ENCODE measurements at places on chromosomes 12 and 14.
A peak's percentile ranks its signal among the peaks of the same experiment; 100 is the strongest.

DNA sequence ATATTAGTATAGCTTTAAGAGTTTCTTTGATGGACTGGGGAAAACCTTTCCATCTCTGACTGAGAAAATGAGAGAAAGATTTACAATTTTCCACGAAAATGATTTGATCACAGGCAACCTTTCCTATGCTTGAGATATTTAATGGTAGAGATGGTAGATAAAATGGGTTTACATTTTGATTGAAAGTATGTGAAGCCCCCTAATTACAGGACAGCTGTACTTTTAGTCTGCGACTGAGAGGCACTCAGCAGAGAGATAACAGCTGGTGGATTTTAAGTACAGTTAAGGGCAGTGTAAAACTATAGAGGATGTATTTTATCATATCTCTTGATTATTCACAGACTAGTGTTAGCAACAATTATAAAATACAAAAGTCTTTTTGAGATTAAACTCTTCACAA lies 40.7 kb downstream of the C12orf50 start:
- DNase-seq: no peak

DNA sequence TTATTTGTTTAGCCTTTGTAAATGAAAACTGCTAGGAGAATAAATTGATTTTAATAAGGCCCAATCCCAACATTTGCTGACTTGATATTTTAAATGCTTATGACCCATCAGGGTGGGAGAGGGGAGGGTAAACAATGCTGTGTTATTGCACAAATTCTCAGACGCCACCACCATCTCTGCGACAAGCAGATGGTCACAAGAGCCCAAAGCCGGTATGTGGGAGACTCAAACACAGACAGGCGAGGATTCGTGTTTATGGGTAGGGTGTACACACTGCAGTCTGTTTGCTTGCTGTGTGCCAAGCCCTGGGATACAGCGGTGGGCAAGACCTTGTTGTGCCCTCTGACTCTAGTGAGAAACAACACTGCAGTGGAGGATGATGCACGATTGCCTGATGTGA lies 39.2 kb upstream of the PWP1 start:
- DNase-seq: no peak

DNA sequence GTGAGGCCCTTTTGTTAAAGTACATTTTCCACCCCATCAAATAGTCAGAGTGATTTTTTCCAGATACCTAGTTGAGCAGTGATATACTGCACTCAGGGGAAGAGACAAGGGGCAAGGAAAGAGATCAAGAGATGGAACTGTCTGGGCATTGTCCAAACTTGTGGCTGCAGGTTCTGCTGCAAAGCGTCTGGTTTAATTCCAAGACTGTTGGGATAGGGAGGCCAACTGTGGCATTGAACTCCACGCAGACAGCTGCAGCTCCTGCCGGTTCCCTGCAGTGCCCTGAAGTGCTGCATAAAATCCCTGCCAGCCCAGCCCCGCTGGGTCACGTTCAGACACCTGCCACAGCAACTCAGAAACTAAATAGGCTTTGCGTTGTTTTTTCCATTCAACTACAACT lies 30.5 kb downstream of the RPH3A start:
- DNase-seq: peak; percentile 50

- DNase-seq: no peak
Observed at GRCh38 chr14:102922490-102923200, at the start of gene AMN. AMN (plus strand) TSS chr14:102922663; CDS start chr14:102922689, 26 bp downstream.

DNA sequence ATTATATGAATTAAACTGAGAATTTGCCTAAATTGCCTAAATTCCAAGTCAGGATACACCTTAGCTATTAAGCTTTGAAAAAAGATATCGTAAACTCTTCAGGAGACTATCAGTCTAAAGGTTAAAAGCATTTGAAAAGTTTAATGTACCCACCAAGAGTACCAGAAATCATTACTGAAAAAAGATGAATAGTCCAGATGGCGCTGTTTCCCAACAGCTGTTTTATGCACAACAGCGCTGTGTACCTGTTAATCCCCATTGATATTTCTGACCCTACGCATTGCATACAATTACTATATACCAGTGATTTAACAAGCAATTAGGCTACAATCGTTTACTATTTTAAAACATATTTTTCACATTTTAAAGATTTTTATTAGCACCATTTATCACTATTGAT lies 185.0 kb downstream of the PLCZ1 start:
- no peak for DNase-seq

DNA sequence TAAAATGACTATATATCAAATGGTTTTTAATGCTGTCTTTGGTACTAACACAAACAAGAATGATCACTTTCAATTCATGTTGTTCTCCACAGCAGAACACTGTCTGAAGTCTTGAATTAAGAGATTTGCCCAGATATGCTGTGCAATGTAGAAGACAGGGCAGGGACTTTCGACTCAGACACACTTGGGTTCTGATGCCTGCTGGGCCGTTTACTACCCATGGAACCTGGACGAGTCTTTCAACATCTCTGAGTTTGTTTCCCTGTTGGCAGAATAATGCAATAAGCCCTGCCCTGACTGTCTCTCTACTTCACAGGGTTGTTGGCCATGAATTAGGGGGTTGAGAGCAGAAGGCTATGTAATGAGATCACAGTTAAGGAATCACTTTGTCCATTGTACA lies 162.6 kb upstream of the TMPO start:
- DNase-seq: no peak

Measured in NCI-H510A treated with DMSO at 0.1 percent for 48 hours (cell line).